ENCODE measurements at places on chromosomes 6 and 20.
A peak's percentile ranks its signal among the peaks of the same experiment; 100 is the strongest.

GRCh38 chr20:9516234-9516871 is 2.0 kb downstream of the LAMP5 start:
- no peak for DNase-seq

GRCh38 chr20:16662467-16662866 is 67.4 kb upstream of the SNRPB2 start:
- no peak for DNase-seq

GRCh38 chr20:24502661-24503060 is 33.2 kb downstream of the SYNDIG1 start:
- no peak for DNase-seq

DNA sequence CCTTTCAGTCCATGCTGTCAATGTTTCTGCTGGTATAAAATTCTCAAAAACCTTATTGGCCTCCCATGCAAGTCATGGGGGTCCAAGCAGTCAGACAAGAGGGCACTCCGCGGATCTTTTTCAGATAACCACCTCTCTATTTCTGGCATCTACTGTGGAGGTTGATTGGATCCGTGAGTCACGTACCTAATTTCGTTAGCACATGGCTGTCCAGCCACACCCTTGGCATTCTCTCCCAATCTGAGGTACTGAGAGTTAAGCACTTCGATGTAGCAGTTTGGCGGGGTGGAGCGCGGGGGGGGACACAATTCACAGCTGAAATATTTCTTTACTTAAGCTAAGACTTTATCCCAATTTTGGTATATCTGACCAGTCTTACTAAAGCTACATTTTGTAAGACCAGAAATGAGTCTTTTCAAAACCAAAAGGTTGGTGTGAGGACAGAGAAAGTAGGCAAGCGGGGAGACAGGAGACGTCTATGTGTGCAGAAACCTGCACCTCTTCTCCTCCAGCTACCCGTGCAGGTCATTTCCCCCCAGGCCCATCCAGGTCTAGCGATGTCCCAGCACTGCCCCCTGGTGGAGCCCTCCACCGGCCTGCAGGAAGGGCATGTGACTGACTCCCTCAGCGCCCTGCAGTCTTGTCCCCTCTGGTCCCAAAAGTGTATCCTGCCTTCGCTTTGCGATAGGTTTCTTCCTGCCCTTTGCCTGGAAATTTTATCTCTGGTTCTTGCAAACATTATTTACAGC is 113.1 kb downstream of the ADAT2 start:
- DNase-seq, result peak; percentile 10

GRCh38 chr6:44332585-44332984 is 9.9 kb upstream of the SPATS1 start:
- no peak for DNase-seq

GRCh38 chr20:48193627-48194425 is 408.5 kb upstream of the SULF2 start:
- no peak for DNase-seq

- DNase-seq, result peak; percentile 16
Observed at GRCh38 chr6:163507965-163508364, 93.4 kb downstream of the QKI start.

Data from amniotic epithelial cell (primary cell).